LNCaP clone FGC (cell line): ENCODE measurements at places on chromosomes 5 and 9.

DNA sequence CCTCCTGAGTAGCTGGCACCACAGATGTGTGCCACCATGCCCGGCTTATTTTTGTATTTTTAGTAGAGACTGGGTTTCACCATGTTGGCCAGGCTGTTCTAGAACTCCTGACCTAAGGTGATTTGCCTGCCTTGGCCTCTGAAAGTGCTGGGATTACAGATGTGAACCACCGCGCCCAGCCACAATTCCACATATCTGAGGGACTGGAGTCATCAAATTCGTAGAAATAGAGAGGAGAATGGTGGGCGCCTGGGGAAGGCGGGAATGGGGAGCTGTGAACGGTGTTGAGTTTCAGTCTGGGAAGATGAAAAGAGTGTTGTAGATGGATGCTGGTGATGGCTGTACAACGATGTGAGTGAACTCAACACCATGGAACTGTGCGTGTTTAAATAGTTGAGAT is 1.9 kb upstream of the ABO start:
- no peak for DNase-seq

DNA sequence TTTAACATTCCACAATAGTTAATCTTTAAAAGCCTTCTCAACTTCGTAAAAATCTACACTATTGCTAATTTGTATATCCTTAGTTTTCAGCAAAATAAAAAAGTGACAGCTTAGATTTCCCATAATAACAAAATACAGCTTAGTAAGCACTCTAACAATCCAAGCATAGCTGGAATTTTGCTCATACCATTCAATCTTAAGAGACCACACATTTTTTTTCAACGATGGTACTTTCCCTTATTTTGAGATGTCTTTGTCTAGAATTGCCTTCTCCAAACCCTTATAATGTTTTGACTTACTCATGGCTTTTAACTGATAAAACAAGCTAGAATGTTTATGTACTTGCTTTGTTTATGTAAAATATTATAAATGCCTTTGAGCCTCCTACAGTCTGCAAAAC is 65.6 kb downstream of the HOMER1 start:
- no peak for DNase-seq

DNA sequence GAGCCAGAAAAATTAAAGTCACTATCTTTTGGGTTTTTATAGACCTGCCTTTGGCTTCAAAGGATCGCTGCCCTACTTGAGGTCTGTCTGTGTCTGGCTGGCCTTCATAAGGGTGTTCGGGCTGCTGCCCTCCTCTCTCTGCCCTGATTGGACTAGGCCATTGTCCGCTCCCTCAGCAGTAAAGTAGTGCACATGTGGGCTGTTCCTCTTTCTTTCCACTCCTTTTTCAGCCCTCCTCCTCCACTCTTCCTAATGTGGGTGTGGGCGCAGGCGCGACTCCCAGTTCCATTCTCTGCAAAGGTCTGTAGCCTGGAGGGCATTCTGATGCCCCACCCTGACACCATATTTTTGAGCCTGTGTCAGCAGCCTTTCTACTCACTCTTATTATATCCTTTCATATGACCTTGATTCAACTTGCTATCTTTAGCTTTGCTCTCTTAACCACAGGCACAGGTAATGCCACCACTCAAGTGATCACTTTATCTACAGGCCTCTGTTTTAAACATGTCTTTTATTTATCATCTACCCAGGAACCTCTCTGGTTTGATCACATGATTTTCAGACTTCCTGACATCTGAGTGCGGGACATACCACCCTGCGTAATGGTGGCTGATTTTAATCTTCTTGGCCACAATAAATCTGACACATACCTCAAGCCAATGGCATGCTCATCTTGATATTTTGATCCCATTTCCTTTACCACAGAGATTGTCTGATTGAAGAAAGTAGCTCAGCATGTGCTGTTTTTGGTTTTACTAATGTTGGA is 144.5 kb downstream of the AOPEP start:
- no peak for DNase-seq

GRCh38 chr9:77014597-77015263 is 4.7 kb upstream of the FOXB2 start:
- no peak for DNase-seq

- no peak for DNase-seq
These were observed 200.9 kb upstream of the PAPPA start for GRCh38 chr9:115952430-115953292.

DNA sequence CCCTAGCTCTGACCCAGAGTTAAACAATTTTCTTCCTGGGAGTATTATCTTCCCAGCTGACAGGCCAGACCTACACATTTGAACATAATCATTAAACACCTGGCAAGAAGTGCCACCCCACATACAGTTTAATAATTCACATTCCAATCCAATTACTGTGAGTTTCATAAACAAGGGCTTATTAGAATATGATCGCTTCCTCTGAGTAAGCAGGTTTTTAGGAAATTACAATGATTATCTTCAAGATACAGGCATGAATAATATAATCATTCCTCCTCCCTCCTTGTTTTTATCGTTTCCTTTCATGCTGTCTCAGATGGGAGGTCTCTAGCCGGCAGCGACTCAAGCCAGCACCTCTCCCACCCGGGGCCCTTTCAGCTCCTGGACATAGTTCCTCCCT is 15.8 kb upstream of the KIF4B start:
- no peak for DNase-seq

DNA sequence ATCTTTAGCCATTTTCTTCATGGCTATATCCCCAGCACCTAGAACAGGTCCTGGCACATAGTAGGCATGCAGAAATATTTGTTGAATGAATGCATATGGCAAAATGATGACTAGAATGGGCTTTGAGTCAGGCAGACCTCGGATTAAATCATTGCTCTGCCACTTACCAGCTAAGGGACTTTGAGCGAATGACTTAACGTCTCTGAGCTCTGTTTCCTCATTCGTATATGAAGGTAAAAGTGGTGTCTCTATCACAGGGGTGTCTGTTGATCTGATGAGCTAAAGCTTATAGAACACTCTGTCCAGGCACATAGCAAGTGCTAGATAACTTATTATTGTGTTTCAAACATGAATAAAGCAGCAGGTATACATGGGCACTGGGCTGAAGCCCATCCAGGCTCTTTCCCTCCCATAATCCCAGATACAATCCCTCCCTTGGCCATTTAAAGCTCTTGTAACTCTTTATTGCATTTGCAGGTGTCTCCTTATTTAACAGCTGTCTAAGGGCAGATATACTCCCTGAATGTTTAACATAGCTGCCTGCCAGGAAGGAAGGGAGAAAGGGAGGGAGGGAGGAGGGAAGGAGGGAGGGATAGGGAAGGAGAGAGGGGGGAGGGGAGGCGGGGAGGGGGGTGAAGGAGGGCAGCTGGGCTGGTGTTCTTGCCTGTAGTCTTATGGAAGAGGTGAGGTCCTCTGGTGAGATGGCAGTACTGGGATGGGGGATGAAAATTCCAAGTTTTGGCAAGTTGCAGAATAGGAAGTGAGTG is 23.2 kb upstream of the STXBP1 start:
- peak; percentile 76 for DNase-seq

GRCh38 chr5:37792975-37793631 is 46.7 kb downstream of the GDNF start:
- no peak for DNase-seq

DNA sequence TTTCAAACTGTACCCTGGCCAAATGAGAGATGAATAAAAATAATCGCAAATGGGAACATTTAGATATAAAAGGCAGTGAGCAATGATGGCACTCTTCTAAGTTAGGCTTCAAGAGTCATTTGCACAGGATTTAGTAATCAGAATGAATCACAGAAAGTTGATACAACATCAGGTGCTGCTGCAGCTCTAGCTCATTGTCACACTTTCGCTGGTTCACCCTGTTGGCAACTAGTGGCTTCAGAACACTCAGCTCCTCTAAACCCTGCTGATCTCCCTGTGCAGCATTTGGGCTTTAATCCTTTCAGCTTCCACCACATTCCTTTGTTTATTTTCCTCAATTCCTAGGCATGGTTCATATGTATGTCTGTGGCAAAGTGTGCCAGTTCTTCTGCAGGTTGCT is 2071.2 kb upstream of the CDH6 start:
- no peak for DNase-seq

DNA sequence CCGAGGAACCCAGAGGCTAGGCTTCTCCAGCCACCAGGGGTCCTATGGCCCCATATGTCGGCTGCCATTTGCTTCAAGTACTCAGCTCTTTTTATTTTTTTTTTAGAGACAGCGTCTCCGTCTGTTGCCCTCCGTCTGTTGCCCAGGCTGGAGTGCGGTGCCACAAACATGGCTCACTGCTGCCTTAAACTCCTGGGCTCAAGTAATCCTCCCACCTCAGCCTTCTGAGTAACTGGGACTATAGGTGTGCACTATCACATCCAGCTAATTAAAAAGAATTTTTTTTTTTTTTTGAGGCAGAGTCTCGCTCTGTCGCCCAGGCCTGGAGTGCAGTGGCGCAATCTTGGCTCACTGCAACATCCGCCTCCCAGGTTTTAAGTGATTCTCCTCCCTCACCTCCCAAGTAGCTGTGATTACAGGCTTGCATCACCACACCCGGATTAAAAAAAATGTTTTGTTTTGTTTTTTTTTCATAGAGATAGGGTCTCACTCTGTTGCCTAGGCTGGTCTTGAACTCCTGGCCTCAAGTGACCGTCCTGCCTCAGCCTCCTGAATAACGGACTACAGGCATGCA is 8.9 kb downstream of the CERCAM start:
- DNase-seq: no peak

DNA sequence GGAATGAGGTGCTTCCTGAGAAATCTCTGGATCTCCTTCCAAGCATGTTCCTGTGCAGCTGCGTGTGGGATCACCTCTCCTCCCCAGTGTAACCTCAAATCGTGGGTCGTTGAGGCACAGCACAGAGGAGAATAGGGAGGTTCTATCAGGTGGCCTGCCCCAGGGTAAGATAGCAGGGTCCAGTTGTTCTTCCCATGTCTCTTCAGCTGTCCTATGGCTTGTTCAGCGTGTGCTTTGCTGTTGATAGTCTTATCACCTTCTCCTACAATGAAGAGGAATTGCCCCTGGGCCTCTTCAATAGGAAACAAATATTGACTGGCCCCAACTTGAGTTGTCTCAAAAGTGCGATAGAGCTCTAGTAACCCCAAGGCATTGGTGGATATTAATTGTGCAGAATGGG is 22.4 kb downstream of the BAAT start:
- no peak for DNase-seq

- DNase-seq: peak; percentile 98
These were observed 20.1 kb upstream of the PFDN1 start for GRCh38 chr5:140322751-140323731.

DNA sequence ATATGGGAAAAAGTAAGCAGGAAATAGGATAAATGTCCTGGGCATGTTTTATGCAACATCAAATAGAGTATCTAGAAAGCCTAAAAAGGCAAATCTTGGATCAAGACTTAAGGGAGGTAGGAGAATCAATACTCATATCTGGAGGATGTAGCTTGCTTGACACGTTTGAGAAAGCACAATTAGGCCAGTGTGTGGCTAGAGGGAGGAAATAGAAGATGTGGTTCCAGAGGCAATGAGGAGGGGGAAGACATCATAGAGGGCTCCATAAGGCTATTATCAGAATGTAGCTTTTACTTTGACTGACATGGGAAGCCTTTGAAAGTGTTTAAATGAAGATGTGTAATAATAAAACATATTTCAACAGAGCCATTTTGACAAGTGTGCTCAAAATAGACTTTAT is 200.7 kb upstream of the CDH12 start:
- no peak for DNase-seq

DNA sequence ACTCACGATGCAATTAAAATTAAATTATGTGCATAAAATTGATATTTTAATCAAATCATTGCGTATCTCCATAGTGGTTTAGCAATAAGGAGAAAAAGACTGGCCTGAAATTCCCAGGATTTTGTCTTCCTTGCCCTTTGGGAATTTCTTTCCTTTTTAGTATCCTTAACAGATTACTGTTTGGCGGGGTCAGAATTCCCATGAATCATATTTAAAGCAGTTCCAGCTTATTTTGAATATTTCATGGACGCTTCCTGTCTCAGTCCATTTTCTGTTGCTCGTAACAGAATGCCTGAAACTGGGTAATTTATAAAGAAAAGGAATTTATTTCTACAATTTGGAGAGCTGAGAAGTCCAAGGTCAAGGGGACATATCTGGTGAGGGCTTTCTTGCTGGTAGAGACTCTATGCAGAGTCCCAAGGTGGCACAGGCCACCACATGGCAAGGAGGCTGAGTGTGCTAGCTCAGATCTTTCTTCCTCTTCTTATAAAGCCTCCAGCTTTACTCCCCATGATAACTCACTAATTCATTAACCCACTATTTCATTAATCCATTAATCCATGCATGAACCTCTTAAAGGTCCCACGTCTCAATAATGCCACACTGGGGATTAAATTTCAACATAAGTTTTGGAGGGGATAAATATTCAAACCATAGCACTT is 37.8 kb downstream of the CDH6 start:
- no peak for DNase-seq

GRCh38 chr5:79843450-79844388 is 147.3 kb downstream of the MTX3 start:
- DNase-seq: no peak

DNA sequence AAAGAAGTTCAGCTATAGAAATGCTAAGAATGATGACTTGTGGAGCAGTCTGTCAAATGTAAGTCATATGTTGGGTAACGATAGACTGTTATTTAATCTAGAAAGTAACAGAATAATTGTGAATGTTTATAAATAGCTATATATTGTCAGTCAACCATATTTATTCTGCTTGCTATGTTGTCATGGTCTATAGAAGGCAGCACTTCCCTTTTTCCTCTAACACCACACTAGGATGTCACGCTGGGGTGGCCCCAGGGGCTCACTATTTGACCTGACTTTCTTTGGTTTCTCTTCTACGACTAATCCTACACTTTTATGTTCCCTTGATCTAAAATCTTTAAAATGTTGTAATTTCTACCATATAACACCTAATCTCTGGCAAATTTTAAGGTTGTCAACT is 20.5 kb downstream of the ERAP2 start:
- no peak for DNase-seq

DNA sequence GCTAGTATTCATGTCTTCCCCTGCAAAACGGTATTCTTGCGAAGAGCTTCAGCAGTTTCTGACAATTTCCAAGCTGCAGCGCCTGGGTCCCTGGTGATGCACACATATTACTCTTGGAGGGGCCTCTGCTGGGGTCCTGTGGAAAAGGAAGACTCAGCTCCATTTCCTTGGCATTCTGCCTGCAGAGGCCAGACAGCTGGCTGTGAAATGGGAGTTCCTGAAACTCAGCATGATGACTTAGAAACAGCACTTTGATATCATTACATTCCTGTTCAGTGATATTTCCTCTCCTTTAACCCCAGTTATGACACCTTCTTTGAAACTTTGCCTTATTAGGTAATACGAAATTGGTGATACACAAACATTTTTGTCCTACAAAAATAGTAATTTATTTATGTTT is 98.5 kb downstream of the APBA1 start:
- no peak for DNase-seq

DNA sequence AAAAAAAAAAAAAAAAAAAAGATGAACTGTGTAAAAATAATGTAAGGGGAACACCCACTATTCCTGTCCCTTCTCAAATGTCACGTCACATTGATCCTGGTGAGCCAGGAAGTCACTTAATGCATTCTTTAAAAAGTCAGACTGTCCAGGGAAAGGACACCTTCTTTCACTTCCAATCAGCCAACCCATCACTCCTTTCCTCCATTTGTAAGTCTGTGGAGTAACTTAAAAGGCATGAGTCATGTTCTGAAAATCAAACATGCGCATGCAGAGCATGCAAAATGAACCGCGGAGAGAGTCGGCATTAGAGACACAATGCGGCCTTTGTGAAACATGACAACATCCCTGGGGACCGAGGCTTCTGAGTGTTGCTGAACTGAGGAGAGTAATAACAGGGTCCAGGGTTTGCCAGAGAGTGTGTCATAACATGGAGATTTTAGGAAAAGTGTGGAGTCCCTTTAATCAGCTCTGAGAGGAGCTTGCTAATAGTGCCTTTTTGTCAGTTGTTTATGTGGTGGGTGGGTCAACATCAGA is 77.6 kb upstream of the SEMA6A start:
- DNase-seq: no peak

GRCh38 chr9:103152473-103152872 is 157.3 kb downstream of the CYLC2 start:
- no peak for DNase-seq
